ENCODE measurements at places on chromosomes 4 and X. TPM values are rescaled to one million over a fixed set of nuclear protein-coding genes. Genes with fewer than 3 reads are reported as not detected.

GRCh38 chrX:17433965-17434364, 59.0 kb downstream of the NHS start:
- no peaks in the 10 kb centered on the region for H3K27me3 ChIP-seq
- no peak for DNase-seq
- H3K4me3 ChIP-seq: no peak overlapping the region
- no peaks in the 10 kb centered on the region for H3K4me1 ChIP-seq
- no peak overlapping the region for H3K27ac ChIP-seq

- H3K36me3 ChIP-seq: no peaks in the 10 kb centered on the region
- no peaks in the 10 kb centered on the region for H3K27me3 ChIP-seq
- peak; percentile 75 for DNase-seq
These were observed 443.0 kb downstream of the GPM6A start for GRCh38 chr4:175369087-175369486.

- no peaks in the 10 kb centered on the region for H3K27me3 ChIP-seq
- no peak for DNase-seq
- H3K4me3 ChIP-seq: no peak overlapping the region
These were observed 187.2 kb downstream of the RAB28 start for GRCh38 chr4:13296986-13297385.

- H3K27ac ChIP-seq: no peak overlapping the region
- H3K4me3 ChIP-seq: no peak overlapping the region
- DNase-seq: no peak
- H3K27me3 ChIP-seq: no peaks in the 10 kb centered on the region
These were observed 349.7 kb upstream of the NOCT start for GRCh38 chr4:138665851-138666250.

- no peak overlapping the region for H3K4me3 ChIP-seq
- H3K4me1 ChIP-seq: no peaks in the 10 kb centered on the region
- H3K27me3 ChIP-seq: peaks cover 3% of the 10 kb centered on the region
- DNase-seq: no peak
- H3K27ac ChIP-seq: no peak overlapping the region
These were observed 68.5 kb downstream of the CEP44 start for GRCh38 chr4:174352061-174352819.

The XK gene
- total RNA-seq: under 0.01 TPM

DNA sequence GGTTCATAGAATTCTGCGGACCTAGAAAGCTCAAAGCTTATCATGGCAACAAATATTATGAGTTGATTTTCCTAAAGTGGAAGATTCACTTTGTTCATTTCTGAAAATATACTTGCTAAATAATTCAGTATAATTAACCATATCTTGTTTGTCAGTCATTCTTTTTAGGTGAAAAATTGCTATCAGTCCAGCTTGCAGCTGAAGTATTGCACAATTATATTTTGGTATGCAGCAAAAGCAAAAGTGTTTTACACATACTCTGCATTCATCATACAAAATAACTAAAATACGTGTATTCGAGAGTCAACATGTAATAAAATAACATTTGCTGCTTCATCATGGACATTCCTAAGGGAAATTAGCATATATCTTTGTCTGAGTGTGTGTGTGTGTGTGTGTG, 24.8 kb downstream of the DKK2 start:
- H3K27ac ChIP-seq: no peak overlapping the region
- H3K4me3 ChIP-seq: no peak overlapping the region
- no peak for DNase-seq
- H3K27me3 ChIP-seq: no peaks in the 10 kb centered on the region
- no peaks in the 10 kb centered on the region for H3K4me1 ChIP-seq

The MAGEA2 gene
- total RNA-seq: not detected

GRCh38 chr4:7157666-7158065, 34.7 kb upstream of the SORCS2 start:
- H3K27ac ChIP-seq: no peak overlapping the region
- peaks cover 10% of the 10 kb centered on the region for H3K4me1 ChIP-seq
- no peaks in the 10 kb centered on the region for H3K36me3 ChIP-seq
- no peak overlapping the region for H3K4me3 ChIP-seq

GRCh38 chr4:101366331-101366730, 19.0 kb upstream of the PPP3CA start:
- peaks cover 23% of the 10 kb centered on the region for H3K4me1 ChIP-seq
- no peak for DNase-seq
- H3K4me3 ChIP-seq: no peak overlapping the region
- no peaks in the 10 kb centered on the region for H3K36me3 ChIP-seq
- no peaks in the 10 kb centered on the region for H3K27me3 ChIP-seq
- H3K27ac ChIP-seq: peak overlapping the region; percentile 91
